T-cell (primary cell): ENCODE measurements at places on chromosomes 16 and 17.
A peak's percentile ranks its signal among the peaks of the same experiment; 100 is the strongest.

GRCh38 chr16:51916231-51916630 lies 630.7 kb downstream of the TOX3 start:
- no peak for DNase-seq

DNA sequence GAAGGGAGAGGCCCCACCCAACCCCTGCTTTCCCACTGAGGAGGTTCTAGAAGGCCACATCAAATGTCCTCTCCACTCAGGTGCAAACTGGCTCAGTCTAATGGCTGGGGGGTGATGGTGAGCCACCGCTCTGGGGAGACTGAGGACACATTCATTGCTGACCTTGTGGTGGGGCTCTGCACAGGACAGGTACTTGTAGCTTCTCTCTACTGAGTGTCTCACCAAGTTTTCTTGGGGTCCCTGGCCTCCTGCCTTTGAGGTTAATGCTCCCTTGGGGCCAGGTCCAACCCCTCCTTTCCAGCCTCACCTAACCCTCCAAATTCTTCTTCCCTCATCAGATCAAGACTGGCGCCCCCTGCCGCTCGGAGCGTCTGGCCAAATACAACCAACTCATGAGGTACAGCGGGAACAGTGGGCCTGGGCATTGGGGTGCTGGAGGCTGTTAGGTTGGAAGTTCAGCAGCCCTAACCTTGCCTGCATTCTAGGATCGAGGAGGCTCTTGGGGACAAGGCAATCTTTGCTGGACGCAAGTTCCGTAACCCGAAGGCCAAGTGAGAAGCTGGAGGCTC lies 5.7 kb downstream of the ENO3 start:
- peak; percentile 49 for DNase-seq

- peak; percentile 8 for DNase-seq
Measured at GRCh38 chr16:10521681-10522274, 58.6 kb downstream of the EMP2 start.

DNA sequence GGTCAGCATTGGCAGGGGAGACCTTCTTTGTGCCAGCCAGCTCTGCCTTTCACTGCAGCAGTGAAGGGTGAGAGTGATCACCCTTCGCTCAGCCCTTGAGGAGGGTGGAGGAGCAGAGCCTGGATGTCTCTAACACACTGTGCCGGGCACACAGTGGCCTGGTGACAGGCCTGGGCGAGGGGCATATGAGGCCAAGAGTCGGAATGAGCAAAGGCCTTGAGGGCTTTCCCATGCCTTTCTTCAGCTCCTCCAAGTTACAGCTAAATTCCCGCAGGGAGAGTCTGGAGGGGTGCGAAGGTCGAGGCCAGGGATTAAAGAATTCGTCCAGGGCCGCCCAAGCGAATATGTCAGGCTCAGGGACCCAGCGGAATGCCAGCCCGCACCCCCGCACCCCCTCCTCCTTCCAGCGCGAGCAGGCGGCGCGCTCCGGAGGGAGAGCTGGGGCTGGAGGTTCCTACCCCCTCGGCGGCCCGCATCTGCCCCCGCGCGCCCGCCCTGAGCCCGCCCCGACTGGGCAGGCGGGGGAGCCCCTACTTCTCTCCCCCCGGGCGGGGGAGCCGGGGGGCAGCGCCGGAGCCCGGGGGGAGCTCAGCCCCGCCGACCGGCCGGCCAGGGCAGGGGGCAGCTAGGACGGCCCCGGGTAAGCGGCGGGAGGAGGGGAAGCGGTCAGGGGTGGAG lies at the start of gene RASL10B:
Gene RASL10B, plus strand, starts transcription at position 401 of the 678 bp plus-strand sequence. CDS start 3,546 bp downstream, outside the sequence.
- DNase-seq: peak; percentile 27

DNA sequence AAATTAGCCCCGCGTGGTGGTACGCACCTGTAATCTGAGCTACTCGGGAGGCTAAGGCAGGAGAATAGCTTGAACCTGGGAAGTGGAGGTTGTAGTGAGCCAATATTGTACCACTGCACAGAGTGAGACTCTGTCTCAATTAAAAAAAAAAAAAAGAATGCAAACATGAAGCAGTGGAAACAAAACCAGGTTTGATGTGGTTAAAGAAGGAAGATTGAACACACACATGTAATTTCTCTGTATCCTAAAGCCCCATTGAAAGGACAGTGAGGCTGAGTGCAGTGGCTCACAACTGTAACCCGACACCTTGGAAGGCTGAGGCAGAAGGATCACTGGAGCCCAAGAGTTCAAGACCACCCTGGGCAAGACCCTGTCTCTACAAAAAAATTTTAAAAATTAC lies 26.5 kb upstream of the SBK1 start:
- no peak for DNase-seq
